ENCODE measurements at places on chromosomes 5 and 9.

DNA sequence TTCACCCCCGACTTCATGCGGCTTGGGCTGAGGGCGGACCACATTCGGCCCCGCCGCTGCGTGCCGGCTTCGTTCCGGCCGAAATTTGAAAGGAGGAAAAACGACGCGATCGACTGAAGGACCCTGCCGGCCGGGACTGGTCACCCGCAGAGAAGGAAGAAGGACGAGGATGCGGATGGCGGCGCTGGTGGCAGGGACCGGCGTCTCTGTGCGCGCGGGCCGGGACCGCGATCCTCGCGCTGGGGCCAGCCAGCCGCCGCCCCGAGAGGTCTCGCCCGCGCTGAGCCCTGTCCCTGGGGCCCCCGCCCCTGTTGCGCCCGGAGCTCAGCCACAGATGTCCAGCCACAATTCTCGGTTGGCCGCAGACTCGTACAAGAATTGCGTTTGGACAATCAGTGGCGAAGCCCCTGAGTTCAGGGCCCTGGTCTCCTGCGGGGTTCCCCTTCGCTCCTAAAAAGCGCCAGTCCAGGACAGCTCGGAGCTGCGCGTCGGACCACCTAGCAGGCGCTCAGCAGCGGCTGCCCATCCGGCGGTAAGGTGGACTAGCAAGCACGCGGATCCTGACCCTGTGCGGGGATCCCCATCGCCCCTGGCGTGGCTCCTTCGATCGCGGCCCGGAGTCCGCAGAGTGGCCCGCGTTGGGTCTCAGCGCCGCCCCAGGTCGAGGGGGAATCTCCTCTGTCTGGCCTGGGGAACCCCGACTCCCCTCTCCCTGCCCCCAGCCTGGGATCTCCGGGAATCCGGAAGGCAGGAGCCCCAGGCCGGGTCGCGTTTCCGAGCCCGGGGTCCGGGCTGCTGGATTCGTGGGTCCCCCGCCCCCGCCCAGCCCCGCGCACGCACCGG lies 21.3 kb downstream of the URM1 start:
- DNase-seq, result no peak

- DNase-seq, result no peak
Observed at GRCh38 chr9:134937566-134938345, 20.0 kb upstream of the FCN1 start.

- DNase-seq, result no peak
Observed at GRCh38 chr9:88749420-88749819, 214.4 kb downstream of the NXNL2 start.

- no peak for DNase-seq
Observed at GRCh38 chr9:89514337-89514736, 16.4 kb upstream of the SEMA4D start.

DNA sequence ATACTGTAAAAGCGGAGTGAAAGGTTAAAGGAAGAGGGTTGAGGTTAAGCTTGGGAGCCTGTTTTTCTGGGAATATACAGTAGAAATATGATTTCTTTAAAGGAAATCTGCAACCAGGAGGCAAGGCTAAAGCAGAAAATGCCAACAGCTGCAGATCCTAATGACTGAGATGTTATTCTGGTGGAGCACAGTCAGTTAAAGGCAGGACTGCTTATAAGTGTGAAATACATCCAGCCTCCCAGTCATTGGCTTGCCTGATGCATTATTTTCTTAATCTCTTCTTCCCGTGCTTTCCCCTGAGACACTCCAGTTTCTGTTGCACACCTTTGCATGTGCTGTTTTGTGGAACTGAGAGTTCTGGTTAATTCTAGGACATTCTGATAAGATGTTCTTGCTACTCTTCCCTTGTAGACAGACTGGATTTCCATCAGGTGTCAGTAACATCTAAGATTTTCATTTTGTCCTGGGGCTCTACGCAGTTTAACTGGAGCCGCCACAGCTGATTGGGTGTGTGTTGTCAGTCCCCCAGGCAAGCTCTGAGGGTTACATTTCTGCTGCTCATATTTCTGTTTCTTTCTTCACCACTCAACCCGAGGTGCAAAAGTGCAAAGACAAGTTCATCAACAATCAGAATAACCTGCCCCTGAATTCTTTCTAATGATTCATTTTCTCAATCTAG lies 44.4 kb downstream of the CAST start:
- no peak for DNase-seq

DNA sequence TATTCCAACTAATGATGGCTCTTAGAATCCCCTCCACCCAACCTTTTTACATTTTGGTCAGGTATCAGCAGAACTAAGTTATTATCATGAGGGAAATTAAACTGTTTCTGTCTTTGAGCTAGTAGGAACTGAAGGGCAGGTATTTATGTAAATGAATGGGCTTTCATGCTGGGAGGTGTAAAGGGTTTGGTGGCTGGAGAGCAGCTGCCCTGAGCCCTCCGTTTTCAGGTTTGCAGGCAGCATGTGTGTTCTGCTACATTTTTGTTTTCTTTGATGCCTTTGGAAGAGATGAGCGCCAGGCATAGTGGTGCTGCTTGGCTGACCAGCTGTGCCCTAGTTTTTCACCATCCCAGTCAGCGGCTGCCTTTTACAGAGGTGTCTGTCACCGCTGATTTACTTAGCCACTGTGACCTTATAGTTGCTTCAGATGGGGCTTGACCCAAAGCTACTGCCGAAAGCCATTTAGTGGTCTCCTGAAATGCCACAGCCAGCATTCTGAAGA lies 231.9 kb downstream of the MAST4 start:
- DNase-seq, result peak; percentile 1

GRCh38 chr5:54148067-54148845 lies 162.1 kb downstream of the ARL15 start:
- DNase-seq, result no peak

GRCh38 chr9:96327694-96328352 lies 25.8 kb upstream of the HSD17B3 start:
- peak; percentile 35 for DNase-seq

DNA sequence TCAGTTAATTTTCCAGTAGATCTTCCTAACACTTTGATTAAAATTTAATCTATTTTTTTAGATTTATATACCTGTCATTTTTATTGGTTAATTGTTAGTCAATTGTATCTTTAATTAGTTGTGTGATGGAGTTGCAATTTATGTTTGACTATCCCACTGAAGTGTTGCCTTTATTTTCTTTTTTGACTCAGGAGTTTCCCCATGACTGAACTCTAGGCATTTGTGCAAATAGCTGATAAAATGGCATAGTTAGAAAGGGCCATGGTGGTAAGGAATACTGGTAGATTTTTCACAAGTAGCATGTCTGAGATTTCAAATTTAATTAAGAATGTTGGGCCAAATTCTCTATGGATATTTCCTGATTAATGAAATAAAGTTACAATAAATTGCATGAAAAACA lies 273.1 kb upstream of the DAB2 start:
- DNase-seq, result peak; percentile 50

Data from Caki2 (cell line).